ENCODE measurements at places on chromosomes 4 and X. TPM values are rescaled to one million over a fixed set of nuclear protein-coding genes. Genes with fewer than 3 reads are reported as not detected.

The RTL5 gene
- 0.21 TPM for total RNA-seq

The AGTR2 gene
- total RNA-seq, result not detected

The ESX1 gene
- not detected for total RNA-seq

The NEXMIF gene
- total RNA-seq, result 0.47 TPM

The POLN gene
- 2.3 TPM for total RNA-seq

The DMP1 gene
- not detected for total RNA-seq

The PAPSS1 gene
- 31.2 TPM for total RNA-seq

The KLHL5 gene
- 40.4 TPM for total RNA-seq

The FGF5 gene
- total RNA-seq, result not detected
